Stimulated activated CD4-positive, alpha-beta T cell treated with anti-CD3 and anti-CD28 coated beads, Interleukin-15, amount 100 ng/mL, for 48 hours (primary cell): ENCODE measurements at places on chromosomes 5 and 9.

GRCh38 chr5:136001466-136001981 lies 27.3 kb upstream of the TGFBI start:
- no peak for DNase-seq

GRCh38 chr5:135313405-135313804 lies 85.6 kb downstream of the MACROH2A1 start:
- no peak for DNase-seq

DNA sequence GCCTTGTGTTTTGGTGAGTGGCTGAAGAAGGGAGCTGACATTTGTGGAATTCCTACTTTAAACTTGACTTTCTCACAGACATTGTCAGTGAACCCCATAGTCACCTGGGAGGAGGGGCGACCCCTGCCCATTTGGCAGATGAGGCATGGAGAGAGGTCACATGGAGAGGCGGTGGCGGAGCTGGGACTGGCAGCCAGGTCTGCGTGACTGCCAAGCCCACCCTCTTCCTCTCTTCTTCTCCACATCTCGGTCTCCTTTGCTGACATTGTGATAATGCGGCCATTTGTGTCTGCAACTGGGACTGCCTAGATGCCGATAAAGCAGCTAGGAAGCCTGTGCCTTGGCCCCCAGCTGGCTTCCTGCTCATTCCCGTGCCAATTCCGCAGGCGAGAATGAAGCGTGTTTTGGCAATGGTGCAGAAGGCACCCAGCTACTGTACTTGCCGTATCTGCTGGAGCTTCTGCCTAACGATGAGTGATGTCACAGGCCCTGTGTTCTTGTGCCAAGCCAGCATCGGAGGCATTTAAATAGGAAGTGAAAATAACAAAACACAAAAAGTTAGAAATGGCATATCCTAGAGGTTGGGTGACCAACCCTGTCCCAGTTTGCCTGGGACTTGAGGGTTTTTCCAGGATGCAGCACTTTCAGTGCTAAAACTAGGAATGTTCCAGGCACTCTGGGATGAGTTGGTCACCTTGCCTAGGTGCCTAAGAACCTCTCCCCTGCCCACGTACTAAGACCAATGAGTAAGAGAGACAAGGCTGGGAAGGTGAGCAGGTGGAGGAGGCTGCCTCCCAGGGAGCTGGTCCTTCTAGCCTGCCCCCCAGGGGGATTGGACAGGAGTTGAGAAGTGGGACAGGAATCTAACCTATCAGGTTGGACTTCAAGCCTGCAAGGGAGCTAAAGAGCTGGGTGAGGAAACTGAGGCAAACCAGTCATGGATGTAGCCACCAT lies 23.6 kb downstream of the OLFML2A start:
- no peak for DNase-seq

GRCh38 chr5:36569491-36569890 lies 36.9 kb upstream of the SLC1A3 start:
- DNase-seq, result no peak

- no peak for DNase-seq
Observed at GRCh38 chr5:108090946-108091345, 291.0 kb downstream of the FBXL17 start.

- no peak for DNase-seq
Observed at GRCh38 chr5:111887706-111888105, 130.7 kb upstream of the NREP start.

GRCh38 chr9:2163231-2163885 lies 148.2 kb downstream of the SMARCA2 start:
- no peak for DNase-seq

- DNase-seq, result no peak
Observed at GRCh38 chr5:34789021-34789531, 49.9 kb upstream of the TTC23L start.

- DNase-seq, result no peak
Observed at GRCh38 chr5:146866263-146866662, 12.3 kb downstream of the PPP2R2B start.

DNA sequence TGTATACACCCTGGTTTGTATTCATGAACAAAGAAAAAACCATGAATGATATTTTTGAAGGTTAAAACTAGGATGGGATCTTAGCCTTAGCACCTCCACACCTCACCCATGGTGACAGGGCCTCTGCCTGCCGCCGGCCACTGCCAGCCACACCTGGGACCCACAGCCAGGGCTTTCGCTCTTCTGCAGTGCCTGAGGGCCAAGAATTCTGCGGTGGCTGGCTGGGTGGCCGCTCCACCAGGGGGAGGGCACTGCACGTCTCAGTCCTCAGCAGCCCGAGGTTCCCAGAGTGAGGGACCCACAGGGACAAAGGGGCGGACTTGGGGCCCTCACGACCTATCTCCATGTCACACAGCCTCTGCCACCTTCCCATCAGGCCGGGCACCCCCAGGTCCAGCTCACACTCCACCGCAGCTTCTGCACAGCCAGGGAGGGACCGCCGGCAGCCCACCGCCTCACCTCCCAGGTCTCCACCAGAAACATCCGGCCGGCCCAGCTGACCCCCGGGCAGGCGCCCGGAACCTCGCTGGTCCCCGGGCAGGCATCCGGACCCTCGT lies 6.9 kb downstream of the EXD3 start:
- no peak for DNase-seq

GRCh38 chr5:168295574-168296201 lies 4.2 kb downstream of the WWC1 start:
- DNase-seq, result no peak

DNA sequence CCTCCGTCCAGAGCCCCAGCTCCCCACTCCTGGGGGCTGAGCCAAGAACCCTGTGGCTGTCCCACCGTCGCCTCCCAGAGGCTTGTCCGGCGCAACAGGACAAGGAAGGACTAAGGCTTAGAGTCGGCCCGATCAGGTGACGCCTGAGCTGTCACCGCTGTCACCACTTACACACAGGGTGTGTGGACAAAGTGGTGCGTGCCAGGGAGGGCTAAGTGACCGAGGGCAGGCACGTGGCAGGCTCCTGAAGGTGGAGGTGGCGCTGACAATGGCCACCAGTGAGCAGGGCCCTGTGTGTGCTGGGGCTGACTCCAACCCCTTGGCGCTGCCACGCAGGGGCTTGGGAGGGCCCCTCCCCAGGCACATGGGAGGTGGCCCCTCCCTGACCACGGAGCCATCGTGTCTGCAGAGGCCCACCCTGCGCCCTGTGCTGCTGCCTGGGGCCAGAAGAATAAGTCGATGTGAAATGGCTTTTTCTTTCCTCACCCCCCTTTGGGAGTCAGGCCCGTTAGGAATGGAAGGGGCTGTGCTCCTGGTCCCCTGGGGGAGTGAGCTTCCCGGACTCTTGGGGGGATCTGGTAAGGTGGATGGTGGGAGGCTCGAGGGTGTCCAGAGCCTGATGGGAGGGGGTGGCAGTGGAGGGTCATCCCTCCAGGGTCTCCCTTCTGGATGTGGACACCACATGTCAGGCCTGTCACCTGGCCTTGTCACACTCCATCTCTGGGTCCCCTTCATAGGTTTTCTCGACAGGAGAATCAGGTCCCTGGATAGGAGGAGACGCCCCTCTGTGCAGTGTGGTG lies 2.6 kb upstream of the GPSM1 start:
- DNase-seq, result no peak

- no peak for DNase-seq
Observed at GRCh38 chr5:72372331-72372730, 52.2 kb downstream of the PTCD2 start.

GRCh38 chr9:134272302-134273023 lies 53.8 kb upstream of the RXRA start:
- DNase-seq, result no peak

DNA sequence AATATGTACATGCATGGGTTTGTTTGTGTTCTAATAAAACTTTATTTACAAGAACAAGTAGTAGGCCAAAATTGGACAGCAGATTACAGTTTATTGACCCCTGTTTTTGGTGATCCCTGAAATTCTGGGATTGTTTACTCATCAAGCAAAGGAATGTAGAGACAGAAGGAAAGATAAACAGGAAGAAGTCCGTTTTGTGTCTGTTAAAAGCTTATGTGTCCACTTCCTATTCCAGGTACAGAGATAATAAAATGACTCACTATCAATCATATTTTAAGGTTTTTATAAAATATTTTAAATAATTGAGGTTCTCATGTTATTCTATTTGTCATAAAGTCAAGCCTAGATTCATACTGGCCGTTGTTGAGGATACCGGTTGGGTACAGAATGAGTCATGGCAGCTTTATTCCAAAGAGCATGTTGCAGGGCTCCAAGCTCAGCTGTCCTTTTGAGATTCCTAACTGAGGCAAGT lies 214.9 kb upstream of the DAB2 start:
- no peak for DNase-seq

GRCh38 chr9:78196258-78196657 lies 39.6 kb upstream of the CEP78 start:
- DNase-seq, result no peak

GRCh38 chr5:72167257-72167656 lies 60.0 kb downstream of the MAP1B start:
- no peak for DNase-seq

GRCh38 chr5:161105525-161105924 lies 253.5 kb upstream of the ATP10B start:
- no peak for DNase-seq

- DNase-seq, result no peak
Observed at GRCh38 chr5:168046163-168046562, 245.3 kb upstream of the WWC1 start.

- DNase-seq, result no peak
Observed at GRCh38 chr9:109468927-109469326, 29.2 kb downstream of the PTPN3 start.

GRCh38 chr9:90801241-90801972 lies at the start of gene SYK:
SYK (plus strand) TSS chr9:90801819; CDS start chr9:90843899, 42,080 bp downstream.
- no peak for DNase-seq

GRCh38 chr9:35102465-35102768 lies 514 bp downstream of the STOML2 start:
- DNase-seq, result no peak

DNA sequence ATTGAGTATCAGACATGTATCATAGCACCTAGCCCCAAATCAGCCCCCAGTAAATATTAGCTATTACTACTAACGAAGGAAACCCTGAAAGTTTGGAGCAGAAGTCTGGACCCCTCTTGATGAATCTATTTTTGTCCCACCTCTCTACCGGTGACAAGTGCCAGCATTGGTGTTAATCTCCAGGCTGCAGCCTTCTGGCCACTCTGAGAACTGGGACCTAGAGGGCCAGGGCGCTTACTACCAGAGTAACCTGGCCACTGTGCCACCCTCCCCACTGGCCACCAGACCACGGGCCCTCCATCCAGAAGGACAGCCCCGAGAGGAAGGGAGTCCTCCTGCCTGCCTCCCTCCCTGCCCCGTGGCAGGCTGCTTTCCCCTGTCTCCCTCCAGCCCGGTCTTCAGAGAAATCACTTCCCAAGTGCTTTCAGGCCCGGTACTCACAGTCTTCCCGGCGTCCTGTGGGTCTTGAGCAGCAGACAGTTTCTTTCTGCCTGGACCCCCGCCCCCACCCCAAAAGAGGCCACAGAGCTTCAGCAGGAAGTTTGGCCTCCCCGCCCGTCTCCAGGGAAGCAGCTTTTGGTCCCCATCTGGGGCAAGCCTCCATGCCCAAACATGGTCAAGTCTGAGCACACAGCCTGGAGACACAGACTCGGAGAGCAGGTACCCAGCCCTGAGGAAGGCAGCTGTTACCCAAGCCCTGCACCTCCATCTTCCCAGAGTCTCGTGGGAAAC lies at the start of gene KCNMB1:
TSS of gene KCNMB1 (minus strand) at position 550 of the 732 bp plus-strand sequence. CDS start 3,920 bp downstream, outside the sequence.
- no peak for DNase-seq

GRCh38 chr9:88994469-88995199 lies 3.4 kb downstream of the S1PR3 start:
- DNase-seq, result no peak

GRCh38 chr5:150068472-150068871 lies 17.9 kb downstream of the CSF1R start:
- no peak for DNase-seq

GRCh38 chr5:96250782-96251181 lies 182.3 kb downstream of the PCSK1 start:
- no peak for DNase-seq

GRCh38 chr9:36041506-36041905 lies 4.8 kb downstream of the RECK start:
- DNase-seq, result no peak

DNA sequence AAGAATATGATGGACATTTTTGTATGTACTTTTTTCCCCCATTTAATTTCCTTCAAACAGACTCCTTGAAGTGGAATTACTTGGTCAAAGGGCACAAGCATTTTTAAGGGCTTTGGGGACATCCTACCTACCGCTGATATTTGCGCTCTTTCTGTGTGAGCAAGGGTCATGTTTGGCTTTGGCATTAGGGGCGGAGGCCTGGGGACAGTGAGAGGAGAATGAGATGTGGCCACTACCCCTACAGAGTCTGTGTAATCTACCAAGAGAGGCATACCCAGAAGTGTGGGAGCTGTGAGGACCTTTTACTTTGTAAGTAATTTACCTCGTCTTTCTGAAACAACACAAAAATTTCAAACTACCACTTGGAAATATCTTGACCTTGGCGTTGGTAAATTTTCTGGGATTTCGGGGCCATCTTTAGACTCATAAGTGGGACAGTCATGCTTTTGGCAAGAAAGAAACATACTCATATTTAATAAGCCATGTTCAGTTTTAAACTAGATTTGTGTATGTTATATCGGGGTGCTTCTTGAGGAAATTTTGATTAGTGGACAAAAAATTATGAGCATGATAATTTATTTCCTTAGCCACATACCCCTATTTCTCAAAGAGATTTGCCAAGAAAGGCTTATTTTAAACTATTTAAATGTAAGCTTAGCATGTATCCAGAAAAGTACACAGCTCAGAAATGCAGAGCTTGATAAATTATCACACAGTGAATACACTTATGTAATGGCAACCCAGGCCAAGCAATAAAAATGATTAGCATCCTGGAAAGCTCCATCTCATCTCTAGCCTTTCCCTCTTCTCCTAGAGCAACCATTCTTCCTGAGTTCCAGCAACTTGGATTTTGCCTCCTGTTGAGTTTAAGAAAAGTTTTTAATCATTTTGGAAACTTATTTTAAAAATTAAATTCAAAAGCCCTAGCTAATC lies 63.6 kb downstream of the ARHGAP26 start:
- no peak for DNase-seq

DNA sequence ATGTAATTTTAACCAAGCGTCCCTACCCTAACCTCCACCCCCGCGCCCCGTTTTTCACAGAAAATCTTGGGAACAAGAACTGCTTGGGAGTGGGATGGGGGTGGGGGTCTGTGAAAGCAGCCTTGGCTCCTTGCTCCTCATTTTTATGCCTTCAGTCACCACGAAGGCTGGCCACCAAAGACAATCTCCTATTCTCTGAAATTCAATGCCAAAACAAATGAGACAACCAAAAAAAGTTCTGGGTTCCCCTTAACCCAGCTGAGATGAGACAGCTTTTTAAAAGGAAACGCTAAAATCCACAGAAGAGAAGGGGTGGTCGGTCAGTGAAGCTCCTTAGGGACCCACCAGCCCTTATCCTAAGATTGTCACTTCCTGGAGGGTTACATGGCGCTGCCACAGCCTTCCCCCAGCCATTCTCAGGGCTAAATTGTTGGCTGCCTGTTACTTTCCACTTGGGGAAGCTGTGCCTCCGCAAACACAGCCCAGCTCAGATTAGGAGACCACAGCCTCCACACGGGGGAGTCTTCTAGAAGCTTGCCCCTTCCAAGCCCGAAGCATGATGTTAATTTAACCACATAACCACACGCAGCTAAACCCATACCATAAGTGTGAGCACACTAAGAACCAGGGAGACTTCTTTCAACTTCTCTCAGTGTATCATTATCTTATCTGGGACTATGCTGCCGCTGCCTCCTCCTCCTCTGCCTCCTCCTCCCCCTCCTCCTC lies 136.3 kb downstream of the FOXD1 start:
- DNase-seq, result no peak
